ENCODE measurements at places on chromosomes 6 and 20.

GRCh38 chr20:33336375-33336774, 53.4 kb downstream of the BPIFB1 start:
- DNase-seq = no peak

- no peak for DNase-seq
These were observed 184.7 kb downstream of the SAMD5 start for GRCh38 chr6:147693181-147693580.

- no peak for DNase-seq
These were observed 70.4 kb downstream of the SOX4 start for GRCh38 chr6:21663966-21664313.

- DNase-seq = no peak
These were observed 69.8 kb upstream of the RIN2 start for GRCh38 chr20:19688031-19688806.

DNA sequence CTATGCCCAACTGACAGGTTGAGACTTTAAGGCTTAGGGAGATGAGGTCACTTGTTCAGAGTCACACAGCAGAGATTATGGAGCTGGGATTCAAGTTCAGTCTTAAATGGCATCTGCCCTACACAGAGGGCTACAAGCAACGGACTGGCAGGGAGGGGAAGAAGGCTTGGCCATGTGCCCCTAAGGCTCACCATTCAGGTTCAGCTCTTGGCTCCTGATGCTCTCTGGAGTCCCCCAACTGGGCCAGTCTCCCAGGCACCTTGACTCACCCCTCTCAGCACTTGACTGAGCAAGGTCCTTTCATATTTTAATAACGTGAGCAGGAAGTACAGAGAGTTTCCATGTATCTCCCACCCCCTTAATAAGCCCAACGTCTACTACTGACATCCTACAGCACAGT, 71.4 kb upstream of the MAFB start:
- no peak for DNase-seq

DNA sequence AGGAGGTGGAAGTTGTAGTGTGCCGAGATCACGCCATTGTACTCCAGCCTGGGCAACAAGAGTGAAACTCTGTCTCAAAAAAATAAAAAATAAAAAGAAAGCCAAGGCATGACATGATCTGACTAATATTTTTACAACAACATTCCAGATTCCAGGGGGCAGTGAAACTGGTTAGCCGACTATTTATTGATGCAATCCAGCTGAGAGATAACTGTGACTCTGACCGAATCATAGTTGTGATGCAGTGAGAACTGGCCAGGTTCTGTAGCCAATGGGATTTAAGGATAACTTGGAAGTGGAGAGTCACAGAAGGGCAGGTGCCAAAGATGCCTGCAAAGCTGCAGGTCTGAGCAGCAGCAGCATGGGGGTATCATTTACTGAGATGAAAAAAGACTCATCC, 82.9 kb upstream of the TSHZ2 start:
- no peak for DNase-seq

DNA sequence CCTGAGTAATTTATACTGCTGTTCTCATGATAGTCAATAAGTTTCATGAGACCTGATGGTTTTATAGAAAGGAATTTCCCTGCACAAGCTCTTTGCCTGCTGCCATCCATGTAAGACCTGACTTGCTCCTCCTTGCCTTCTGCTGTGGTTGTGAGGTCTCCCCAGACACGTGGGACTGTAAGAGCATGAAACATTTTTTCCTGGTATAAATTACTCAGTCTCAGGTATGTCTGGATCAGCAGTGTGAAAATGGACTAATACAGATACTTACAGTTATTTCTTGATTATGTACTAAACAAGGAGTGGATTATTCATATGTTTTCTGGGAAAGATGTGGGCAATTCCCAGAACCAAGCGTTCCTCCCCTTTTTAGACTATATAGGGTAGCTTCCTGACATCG, 1.9 kb upstream of the TRIM38 start:
- DNase-seq = no peak

DNA sequence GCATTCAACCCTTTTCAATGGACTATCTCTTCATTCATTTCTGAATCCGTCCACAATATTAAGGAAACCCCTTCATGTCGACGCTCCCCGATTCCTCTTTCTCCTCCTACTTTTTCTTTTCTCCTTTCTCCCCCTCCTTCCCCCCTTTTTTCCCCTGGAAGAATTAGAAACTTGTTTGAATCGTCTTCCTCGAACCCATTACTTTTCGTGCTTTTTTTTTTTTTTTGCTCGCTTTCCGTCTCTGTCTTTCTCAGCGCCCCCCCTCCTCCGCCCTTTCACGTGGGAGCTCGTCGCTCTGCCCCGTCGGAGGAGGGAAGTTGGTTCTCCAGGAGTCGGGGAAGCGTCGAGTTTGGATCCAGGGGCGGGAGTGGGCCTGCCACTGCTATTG, 2.3 kb upstream of the NKX2-2 start:
- DNase-seq = no peak

GRCh38 chr6:163095401-163095800, 319.1 kb upstream of the QKI start:
- no peak for DNase-seq

DNA sequence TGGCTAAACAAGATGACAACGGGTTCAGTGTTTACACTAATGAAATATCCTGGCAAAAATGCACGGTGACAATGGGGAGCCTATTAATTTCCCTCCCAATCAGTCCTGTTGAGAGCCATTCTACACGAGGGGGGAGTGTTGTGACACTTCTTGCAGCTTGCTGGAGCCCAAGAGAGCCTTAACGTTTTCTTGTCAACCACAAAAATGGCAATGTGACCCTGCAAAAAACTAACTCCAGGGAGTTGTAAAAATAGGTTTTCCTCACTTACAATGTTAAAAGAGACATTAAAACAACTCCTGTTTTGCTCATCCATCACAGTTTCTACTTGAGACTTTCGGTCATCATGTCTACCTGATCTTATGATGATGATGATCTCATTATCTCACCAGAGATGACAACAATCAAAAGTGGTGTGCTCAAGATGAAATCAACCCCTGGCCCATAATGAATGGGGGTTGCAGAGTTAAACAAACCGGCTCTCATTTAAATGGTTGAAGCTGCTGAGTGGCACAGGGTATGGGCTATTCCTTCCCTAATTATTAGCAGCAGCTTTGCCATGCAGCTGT, 57.9 kb downstream of the GJA10 start:
- no peak for DNase-seq

DNA sequence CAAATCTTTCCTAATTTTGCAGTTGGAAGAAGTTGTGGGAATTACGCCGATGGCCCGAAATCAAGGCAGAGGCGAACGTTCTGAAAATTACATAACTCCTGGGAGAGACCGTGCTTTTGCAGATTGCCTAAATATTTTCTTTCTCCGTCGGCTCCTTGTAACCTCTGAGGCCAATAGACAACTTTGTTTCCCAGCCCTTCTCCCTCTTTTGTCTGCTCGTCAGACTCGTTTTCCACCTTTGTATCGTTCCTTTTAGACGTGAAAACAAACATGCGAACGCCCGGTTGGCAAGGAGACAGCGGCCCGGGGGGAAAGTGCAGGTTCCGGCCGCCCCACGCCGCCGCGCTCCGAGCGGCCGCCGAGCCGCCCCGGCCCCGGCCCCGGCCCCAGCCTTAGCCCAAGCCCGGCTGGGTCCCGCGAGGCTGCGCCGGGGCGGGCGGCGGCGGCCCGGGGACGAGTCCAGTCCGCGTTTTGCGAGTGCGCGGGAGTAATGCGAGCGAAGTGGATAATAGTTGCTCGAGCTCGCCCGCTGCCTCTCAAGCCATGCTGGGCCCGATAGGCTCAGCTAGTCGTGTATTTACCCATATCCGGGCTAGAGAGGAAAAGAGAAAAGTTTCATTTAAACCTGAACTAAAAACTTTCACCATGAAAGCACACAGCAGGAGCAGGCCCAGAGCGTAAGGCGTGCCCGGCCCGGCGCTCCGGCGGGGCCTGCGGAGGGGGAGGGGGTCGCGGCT, at the start of gene ARID1B:
ARID1B (plus strand) TSS at position 539 of the 737 bp plus-strand sequence. CDS start 303 bp downstream, outside the sequence.
- peak; percentile 38 for DNase-seq

DNA sequence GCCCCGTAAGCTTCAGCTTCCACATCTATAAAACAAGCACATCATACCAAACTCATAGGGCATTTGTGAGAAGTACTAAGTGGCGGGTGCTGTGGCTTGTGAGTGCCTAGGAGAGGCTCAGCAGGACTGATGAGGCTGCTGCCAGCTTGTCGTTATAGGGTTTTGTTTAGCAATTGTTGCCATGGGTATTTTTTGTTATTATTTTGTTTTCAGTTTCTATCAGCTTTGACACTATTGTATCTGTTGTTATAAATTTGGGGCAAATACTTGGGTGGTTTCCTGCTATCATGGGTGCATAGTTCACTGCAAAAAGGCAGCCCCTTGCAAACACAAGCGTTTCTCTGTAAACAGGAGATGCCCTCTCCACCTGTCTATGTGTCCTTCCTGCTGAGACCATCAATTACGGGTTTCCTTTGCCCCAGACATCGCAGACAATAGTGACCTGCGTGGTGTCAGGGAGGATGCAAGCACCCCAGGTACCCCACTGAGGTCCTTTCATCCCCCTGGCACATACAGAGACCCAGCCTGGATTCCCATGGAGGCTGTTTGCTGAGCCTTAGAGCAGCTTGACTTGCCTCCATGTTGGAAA, 3.1 kb upstream of the CCDC167 start:
- DNase-seq = no peak

- no peak for DNase-seq
These were observed 20.7 kb upstream of the DCDC2 start for GRCh38 chr6:24378473-24379097.

DNA sequence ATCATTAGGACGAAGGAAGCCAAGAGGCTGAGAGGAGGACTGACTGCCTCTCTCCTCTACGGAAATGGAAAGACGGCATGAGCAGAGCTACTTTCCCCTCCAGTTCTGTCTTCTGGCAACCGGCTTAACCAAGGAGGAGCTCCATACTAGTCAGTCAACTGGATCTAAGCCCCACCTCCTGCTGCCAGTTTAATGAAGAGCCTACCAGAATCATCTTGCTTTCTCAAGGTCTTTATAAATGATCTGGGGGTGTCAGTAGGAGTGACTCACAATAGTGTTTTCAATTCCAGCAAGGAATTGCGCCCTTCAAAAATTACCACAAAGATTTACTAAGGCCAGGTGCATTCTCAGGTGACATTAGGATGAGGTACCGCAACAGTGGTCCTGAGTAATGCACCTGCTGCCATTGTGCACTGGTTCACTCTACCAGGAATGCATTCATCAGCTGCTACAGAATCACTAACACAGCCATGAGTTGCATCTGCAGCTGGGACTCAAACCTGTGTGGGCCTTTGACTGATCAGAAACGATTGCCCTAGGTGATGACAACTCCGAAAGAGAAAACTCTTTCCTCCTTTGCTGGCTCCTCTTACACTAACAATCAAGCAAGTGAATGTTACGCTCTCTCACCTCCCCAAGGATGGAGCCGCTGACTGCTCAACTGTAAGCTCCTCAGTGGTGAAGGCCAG, 2.8 kb downstream of the UQCC2 start:
- no peak for DNase-seq

DNA sequence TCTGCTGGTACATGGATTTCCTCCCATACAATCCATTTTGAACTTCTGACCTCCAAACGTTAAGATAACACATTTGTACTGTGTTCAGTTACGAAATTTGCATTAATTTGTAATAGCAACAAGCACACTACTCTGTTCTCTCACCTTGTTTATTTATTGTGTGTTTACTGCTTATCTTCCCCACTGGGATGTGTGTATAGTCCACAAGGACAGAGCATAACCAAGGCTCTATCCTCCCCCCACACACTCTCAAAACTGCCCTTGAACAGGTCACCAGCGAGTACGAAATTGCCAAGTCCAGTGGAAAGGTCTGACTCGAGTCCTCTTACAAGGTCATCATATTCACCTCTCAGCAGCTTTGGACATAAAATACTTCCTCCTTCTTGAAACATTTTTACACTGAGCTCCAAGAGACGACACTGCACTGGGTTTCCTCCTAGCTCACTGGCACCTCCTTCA, 18.6 kb downstream of the ADTRP start:
- no peak for DNase-seq

- DNase-seq = no peak
These were observed 97.1 kb upstream of the AKAP12 start for GRCh38 chr6:151142676-151143075.

GRCh38 chr6:137659871-137660270, 165.7 kb upstream of the OLIG3 start:
- no peak for DNase-seq

GRCh38 chr6:148177589-148178233, 164.9 kb upstream of the SASH1 start:
- peak; percentile 9 for DNase-seq

GRCh38 chr20:44447827-44448419, 27.8 kb upstream of the TTPAL start:
- no peak for DNase-seq

DNA sequence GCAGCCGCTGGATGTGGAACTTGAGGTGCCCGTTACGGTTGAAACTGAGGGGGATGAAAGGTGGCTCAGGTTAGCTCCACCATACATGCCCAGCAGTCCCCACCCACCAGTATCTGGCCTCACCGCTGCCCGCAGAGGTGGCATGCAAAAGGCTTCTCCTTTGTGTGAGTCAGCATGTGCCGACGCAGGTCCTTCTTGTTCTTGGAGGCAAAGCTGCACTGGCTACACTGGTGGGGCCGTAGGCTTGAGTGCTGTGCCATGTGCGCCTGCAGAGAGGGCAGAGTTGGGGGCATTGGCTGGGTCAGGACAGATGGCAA, 15.8 kb downstream of the PCIF1 start:
- no peak for DNase-seq

All from stimulated activated CD8-positive, alpha-beta memory T cell treated with anti-CD3 and anti-CD28 coated beads, Interleukin-15, amount 100 ng/mL, for 24 hours (primary cell).